ENCODE measurements at places on chromosomes 6 and 20. TPM values are rescaled to one million over a fixed set of nuclear protein-coding genes. Genes with fewer than 3 reads are reported as not detected.

GRCh38 chr6:161676586-161676985, 402.7 kb upstream of the AGPAT4 start:
- H3K4me3 ChIP-seq, result no peak overlapping the region
- no peaks in the 10 kb centered on the region for H3K4me1 ChIP-seq
- no peaks in the 10 kb centered on the region for H3K27me3 ChIP-seq
- no peak overlapping the region for H3K27ac ChIP-seq
- H3K36me3 ChIP-seq, result no peaks in the 10 kb centered on the region

DNA sequence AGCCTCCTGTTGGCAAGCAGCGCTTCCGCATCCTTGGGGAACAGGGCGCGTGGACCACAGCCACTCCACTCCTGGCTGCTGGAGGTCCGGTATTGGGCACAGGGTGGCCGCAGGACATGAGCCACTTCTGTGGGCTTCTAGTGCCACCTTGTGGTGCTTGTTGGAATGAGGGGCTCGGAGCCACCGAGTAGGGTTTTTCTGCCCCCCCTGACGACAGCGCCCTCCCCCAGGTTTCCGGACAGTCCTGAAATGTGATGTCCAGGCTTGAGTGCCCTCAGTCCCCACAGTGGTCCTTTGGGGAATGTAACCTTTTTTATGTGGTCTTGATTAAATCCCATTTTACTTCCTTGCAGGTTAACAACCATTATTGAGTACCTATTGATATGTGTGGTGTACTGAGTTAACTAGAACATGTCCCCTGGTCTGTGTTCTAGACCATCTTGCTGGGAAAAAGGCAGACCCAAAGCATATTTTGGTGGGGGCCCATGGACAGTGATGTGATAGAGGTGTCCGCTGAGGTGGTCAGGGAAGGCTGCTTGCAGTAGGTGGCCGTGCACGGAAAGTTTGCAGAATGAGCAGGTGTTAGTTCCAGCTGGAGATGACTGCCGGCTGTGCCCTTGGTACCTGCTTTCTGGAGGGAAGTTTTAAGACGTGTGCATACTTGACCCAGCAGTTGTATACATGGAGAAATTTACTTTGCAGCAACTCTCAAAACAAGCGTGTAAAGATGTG, 70.0 kb downstream of the PTPN1 start:
- peak; percentile 29 for DNase-seq
- no peak overlapping the region for H3K27ac ChIP-seq
- H3K36me3 ChIP-seq, result peaks cover 94% of the 10 kb centered on the region
- H3K4me3 ChIP-seq, result no peak overlapping the region
- H3K27me3 ChIP-seq, result no peaks in the 10 kb centered on the region

DNA sequence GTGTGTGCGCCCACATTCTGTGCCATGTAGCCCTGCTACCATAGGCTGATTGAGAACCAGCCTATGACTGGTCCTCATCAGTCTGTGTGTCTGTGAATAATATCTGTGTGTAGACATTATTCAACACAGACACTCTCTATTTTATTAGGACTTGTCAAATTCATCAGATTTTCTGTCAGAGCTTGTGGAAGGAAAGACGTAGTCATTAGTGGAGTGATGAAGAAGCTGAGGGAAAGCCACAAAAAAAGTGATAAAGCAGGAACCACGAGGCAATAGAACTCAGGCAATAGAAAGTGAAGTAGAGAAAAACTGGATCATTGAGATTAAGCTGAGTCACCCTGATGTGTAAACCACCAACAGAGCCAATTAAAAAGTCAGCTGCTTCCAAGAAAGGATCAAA, 122.2 kb upstream of the MARCKS start:
- no peaks in the 10 kb centered on the region for H3K36me3 ChIP-seq
- H3K4me1 ChIP-seq, result no peaks in the 10 kb centered on the region
- peaks cover 2% of the 10 kb centered on the region for H3K27me3 ChIP-seq
- DNase-seq, result no peak
- H3K4me3 ChIP-seq, result no peak overlapping the region

Gene SH3BGRL2
- total RNA-seq, result 0.25 TPM

Gene DLL1
- total RNA-seq, result 7.2 TPM

All from CD4-positive, alpha-beta T cell (primary cell).